ENCODE measurements at places on chromosomes 6 and 20.

DNA sequence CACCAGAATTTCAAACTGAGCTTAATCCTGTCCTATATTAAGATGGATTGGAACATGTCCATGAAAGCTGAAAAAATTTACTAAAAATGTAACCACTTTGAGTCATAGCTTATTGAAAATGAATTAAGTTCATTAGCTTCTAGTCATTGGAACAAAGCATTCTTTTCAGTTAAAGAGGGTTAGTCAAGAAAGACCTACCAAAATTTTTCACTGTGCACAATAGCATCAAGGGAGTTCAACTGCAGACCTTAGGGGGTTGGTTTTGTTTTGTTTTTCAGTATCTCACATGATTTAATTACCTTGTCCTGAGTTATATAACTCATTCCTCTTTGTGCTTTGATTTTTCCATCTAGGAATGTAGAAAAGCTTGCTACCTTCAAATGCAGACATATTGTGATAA is 2.8 kb downstream of the SLC2A12 start:
- no peak for DNase-seq

- DNase-seq = no peak
Observed at GRCh38 chr6:10554826-10555225, 33.7 kb downstream of the GCNT2 start.

DNA sequence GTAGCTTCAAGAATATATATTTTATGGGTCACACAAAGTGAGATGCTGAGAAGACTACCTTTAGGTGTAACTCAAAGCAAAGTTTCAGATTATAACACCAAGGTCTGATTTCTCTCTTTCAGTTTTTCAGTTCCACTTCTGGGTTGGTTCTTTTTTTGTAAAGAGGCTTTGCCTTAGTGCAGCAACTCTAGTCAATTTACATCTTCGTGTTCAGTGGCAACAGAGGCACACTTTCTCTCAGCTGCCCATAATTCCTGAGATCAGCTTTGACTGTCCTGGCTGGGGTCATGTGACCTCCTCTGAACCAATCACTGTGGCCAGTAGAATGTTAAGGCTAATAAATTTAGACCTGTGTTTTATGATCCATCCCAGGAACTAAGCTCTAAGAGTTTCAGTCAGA is 120.2 kb downstream of the TINAG start:
- DNase-seq = no peak

DNA sequence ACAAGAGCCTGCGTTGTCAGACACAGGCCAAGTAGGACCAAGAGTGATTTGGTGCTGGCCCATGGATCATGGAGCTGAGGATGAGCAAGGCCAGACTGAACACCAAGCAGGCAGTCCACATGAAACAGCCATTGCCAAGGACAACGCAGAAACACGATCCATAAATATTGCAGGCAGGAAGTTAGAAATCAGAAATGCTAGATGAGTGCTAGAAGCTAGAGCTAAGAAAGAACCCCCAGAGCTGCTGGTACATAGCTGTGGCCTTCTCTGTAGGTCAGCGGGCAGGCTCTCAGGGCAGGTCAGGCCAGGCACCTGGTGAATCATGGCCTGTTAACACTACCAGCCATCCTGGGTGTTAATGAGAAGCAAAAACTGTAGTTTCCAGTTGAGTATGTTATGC is 119.7 kb downstream of the ALDH8A1 start:
- DNase-seq = no peak

- no peak for DNase-seq
Observed at GRCh38 chr6:168637834-168638233, 196.8 kb downstream of the SMOC2 start.

DNA sequence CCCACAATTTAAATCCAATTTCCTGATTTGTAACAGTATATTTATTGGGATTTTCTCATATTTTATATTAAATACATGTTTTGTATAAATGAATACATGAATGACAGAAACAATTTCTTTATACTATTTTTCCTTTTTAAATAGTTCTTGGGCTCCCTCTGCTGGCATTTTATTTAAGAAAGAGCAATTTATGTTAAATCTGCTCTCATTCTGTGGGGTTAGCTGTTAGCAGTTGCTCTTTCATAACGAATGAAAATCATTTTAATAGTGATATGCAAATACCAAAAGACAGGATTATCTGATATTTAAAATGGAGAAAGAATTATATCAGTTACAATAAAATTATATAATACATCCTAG is 118.3 kb downstream of the RALGAPA2 start:
- no peak for DNase-seq

DNA sequence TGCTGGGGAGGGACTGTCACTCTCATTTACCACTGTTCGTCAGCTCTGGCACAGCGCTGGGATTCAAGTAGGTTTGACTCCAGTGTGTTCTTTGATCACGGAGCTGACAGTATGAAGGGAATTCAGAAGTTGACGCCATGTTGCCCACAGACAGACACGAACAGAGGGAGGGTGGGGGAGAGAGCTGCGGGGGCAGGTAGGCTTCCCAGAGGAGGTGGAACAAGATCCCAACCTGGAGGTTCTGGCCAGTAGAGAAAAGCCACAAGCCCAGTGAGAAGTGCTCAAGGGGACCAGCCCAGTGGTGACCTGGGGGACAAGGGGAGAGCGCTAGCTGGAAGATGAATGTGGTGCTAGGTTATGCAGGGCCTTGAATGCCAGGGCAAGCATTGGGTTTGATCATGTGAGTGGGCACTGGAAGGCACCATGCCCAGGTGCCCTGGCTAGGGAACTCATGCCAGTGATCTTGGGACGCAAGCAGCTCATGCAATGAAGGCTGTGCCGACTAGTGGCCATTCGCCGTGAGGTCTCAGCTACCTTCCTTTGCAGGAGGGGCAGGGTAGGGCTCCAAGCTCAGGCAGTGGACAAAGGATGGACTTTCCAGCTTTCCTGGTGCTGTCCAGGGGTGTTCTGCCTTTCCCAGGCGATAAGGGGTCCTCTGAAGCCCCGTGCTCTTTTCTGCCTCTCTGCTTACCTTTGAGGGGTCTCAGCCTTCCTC is 50.4 kb upstream of the APCDD1L start:
- DNase-seq = no peak

GRCh38 chr6:680666-681340 is 12.1 kb downstream of the EXOC2 start:
- no peak for DNase-seq

DNA sequence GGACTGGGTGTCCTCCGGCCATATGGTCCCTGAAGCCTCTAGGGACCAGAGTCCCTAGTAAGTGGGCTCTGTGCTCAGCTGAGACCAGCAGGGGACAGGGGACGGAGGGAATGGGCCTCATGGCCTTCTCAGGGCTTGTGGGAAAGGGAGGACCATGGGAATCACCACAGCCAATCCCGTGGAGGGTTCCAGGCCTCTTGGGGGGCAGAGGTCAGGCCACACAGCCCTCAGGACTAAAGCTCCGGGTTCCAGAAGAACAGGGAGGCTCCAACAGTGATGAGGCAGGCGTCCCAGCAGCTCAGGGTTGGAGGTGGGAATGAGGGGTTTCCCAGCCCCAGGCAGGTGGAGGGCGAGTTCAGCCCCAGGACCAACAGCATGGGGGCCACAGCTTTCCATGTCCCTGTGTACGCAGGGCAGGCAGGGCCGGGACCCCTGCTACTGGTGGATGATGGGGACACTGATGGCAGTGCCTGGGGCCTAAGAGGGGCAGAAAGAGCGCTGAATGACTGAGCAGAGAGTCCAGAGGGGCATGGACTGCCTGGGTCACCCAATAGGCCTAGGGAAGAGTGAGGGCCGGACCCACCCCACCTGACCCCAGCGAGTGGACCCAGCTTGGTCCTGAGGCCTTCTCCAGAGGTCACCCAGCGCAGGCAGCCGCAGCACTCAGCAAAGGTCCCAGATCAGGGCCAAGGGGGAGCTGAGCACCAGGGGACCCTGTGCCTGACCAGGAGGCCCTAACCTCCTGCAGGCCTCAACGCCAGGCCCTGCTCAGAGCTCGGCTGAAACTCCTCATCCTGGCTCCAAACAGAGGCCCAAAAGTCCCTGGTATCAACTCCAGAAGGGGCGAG is 8.8 kb downstream of the MYL9 start:
- no peak for DNase-seq

DNA sequence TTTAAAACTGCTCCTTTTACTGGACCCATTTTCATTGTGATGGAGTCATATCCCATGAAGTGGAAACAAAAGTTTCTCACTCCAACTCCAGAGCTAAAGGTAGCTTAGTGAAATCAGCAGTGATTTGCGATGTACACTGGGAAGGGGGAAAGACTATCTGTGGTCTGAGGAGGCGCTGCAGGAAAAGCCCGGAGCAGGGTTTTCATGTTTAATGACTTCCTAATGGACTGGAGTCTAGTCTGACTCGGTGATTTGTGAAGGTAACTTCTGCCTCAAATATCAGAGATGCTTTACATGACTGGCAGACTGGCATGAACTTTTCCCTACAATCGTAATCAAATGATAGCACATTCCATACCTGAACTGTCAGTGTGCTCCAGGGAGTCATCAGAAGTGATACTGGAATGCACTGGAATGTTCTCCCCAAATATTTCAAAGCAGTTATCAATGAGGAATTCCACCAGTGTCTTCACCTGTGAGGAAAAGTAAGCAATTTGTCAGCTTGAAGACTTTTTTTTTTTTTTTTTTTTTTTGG is 7.0 kb downstream of the TAGAP start:
- DNase-seq = no peak

DNA sequence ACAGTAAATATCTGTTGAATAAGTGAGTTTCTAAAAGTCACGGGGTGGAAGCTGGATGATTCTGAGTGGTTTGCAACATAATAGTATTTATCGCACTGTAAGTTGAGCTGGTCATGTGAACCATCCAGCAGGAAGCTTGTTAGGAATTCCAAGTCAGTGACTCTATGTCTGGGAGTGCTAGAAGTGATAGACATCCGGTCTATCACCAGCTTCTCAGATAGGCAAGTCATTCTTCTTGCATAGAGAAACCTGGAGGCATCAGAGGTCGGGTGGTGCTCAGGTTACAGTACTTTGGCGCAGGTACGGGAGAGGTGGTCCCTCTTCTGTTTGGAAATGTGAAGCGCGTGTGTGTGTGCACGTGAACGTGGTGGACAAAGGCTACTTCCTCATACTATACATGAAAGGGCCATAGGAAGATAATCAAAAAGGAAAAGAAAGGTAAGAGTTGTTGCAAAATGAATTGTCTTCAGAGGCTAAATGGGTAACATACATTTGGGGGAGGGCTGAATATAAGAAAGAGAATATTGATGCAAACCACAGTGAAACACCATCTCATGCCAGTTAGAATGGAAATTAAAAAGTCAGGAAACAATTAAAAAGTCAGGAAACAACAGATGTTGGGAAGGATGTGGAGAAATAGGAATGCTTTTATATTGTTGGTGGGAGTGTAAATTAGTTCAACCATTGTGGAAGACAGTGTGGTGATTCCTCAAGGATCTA is 299.3 kb upstream of the ZFP64 start:
- no peak for DNase-seq

DNA sequence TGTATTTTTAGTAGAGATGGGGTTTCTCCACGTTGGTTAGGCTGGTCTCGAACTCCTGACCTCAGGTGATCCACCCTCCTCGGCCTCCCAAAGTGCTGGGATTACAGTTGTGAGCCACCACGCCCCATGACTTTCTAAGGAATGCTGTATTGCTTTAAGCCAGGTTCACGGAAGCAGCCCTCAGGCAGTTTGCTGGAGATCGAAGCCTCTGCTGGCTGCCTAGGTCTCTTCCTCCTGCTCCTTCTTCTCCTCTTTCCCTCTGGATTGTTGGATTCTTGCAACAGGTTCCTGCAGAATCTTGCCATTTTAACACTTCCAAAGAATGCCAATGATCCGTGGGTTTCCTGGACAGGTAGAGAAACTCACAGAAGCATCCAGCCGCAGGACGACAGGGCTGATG is 29.3 kb upstream of the B4GALT5 start:
- DNase-seq = no peak

DNA sequence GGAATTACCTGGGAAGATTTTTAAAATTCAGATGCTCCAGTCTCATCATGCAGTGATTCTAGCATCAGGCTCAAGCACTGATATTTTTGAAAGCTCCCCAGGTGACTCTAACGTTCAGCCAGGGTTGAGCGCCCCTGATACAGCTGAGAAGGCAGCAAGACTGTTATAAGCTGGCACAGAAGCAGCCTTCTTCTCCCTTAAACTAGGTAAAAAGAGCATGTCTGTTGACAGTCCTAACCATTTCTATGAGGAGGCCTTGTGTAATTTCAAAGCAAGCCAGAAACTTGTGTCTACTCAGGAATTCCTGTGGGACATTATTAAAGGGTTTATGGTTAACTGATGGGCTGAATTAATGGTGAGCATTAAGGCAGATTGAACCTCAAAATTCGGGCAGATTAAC is 141.9 kb downstream of the PDE7B start:
- DNase-seq = no peak

DNA sequence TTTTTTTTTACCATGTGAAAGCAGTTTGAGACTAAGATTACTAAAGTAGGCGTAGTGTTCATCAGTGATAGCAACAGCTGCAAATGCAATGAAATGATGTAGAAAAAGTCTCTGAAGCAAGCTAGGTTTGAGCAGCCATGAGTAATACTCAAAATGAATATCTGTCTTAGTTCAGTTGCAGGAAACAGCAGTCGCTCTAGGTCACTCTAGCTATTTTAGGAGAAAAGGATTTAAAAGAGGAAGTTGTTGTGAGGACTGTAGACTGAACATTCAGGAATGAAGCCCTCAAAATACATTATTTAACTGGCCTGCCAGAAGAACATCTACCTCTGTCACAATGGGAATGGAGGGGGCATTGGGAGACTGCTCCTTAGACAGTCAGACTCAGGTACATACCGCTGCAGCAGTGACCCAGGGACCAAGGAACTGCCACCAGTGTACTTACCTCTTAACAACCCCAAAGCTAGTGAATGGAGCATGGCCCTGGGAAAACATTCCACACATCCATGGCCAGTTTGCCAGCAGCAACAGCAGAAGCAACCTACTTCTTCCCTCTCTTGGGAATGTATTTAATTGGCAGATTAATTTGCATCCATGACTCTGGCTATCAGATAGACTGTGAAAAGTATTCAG is 243.0 kb upstream of the KHDRBS2 start:
- DNase-seq = no peak

DNA sequence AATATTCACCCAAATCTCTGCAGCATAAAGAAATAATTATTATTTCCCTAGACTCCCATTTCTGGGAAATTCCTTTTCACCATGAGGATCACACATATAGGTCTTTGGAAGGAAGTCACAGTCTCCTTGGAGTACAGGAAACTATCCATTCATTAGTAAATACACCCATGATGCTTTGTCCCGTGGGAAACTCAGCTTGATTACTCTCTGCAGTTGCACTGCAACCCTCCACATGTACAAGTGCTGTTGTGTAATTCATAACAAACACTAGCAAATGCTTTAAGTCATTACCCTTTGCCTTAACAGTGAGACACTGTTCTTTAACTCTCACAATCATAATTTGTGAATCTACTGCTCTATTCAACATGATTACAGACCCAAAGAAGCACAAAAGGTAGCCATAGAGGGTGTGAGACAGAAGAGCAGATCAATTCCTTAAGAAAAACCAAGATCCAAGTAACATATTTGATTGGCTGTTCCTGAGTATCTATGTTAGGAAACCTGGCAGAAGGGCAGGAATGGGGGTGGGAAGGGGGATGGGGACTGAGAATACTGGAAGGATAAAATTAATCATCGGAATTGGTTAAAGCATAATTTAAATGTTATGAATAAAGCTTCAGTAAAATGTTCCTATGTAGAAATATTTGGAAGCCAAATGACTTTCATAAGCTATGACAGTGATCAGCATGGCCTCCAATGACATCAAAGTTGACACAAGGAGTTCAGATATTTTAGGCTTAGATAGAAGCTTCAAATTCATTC is 268.0 kb downstream of the HACE1 start:
- DNase-seq = no peak

All from stimulated activated CD8-positive, alpha-beta memory T cell treated with anti-CD3 and anti-CD28 coated beads, Interleukin-4, amount 100 ng/mL, for 1 hour (primary cell).